Psoas muscle (tissue), 8 donors: ENCODE measurements at places on chromosomes 3 and 15. TPM values are rescaled to one million over a fixed set of nuclear protein-coding genes. Genes with fewer than 3 reads are reported as not detected.

The P4HTM gene
- total RNA-seq = 14.6 TPM

The BCHE gene
- 1.0 TPM for total RNA-seq

The COPB2 gene
- 36.1 TPM for total RNA-seq

The RTP4 gene
- total RNA-seq = 0.32 TPM
